ENCODE measurements at places on chromosomes 3 and 15.

- DNase-seq, result no peak
Measured at GRCh38 chr15:78104566-78105475, 12.5 kb downstream of the SH2D7 start.

DNA sequence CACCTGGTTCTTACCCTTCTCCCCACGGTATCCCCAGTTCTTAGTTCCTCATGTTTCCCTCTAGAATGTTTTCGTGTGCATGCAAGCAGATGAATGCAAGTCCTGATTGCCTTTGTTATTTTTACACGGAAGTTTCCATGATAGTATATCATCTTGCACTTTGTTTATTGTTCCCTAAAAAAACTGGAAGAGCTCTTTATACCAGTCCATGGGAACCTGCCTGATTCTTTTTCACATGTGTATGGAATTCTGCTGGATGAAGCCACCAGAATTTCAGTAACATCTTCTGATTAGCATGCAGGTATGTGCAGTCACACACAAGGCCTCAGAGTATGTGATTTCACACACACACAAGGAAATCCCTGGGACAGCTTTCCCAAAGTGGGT is 16.0 kb upstream of the LRRK1 start:
- no peak for DNase-seq

GRCh38 chr3:61820306-61820992 is 259.1 kb downstream of the PTPRG start:
- DNase-seq, result no peak

GRCh38 chr3:88462230-88462629 is 312.5 kb downstream of the C3orf38 start:
- DNase-seq, result no peak

DNA sequence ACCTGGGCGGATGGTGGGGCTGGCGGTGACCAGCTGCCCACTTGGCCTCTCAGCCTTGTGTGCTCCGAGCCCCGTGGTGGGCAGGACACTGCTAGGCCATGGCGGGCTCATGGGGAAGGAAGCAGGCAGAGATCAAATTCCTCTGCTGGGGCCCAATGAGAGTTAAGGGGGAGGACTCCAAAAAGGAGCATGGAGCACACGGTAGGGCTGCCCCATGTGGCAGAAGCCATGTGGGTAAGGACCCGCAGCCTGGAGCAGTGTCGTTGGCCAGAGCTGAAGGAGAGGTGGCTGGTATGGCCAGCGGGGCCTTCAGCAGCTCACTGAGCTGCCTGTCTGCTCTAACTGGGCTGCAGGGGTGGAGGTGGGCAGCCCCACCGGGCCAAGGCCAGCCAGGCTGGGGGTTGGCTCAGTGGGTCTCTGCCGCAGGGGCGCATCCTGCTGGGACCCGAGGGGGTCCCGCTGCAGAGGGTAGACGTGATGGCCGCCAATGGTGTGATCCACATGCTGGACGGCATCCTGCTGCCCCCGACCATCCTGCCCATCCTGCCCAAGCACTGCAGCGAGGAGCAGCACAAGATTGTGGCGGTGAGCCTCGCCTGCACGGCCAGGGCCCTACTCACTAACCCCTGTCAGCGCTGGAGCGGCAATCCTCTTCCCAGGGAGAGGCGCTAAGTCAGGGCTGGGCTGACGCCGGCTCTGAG is 11.3 kb downstream of the STAB1 start:
- no peak for DNase-seq
